Activated CD8-positive, alpha-beta memory T cell treated with anti-CD3 and anti-CD28 coated beads, Interleukin-2, amount 10 ng/mL, durations not matched to agents 7 days and 5 days (primary cell): ENCODE measurements at places on chromosomes 7 and 10. TPM values are rescaled to one million over a fixed set of nuclear protein-coding genes. Genes with fewer than 3 reads are reported as not detected.

The SAP25 gene
- total RNA-seq = 26.3 TPM

The ITGB1 gene
- 59.9 TPM for total RNA-seq

The CCDC172 gene
- not detected for total RNA-seq

The PSMC2 gene
- total RNA-seq = 195 TPM

The ACTL6B gene
- not detected for total RNA-seq

The WIPF3 gene
- not detected for total RNA-seq

The SLC12A9 gene
- 30.1 TPM for total RNA-seq

The CYP2C19 gene
- total RNA-seq = not detected

The UBE2D4 gene
- total RNA-seq = 7.2 TPM

The ZNF107 gene
- total RNA-seq = 17.8 TPM

The ATP6V0A4 gene
- not detected for total RNA-seq

The AKR1C4 gene
- total RNA-seq = not detected

The FGFR2 gene
- total RNA-seq = not detected

The TAS2R5 gene
- 1.8 TPM for total RNA-seq

The TMEM140 gene
- 27.5 TPM for total RNA-seq

The GOLGA7B gene
- 1.5 TPM for total RNA-seq

The CLCN1 gene
- 0.09 TPM for total RNA-seq

The MLXIPL gene
- not detected for total RNA-seq

The TUBAL3 gene
- total RNA-seq = not detected

The CTNNA3 gene
- total RNA-seq = not detected

The CCDC136 gene
- total RNA-seq = 4.4 TPM

The XRCC2 gene
- total RNA-seq = 20.6 TPM

The NFE2L3 gene
- total RNA-seq = 44.4 TPM

The PLEKHS1 gene
- not detected for total RNA-seq

The SHTN1 gene
- total RNA-seq = not detected

The AUTS2 gene
- 9.5 TPM for total RNA-seq

The MICU1 gene
- total RNA-seq = 25.9 TPM

The TLX1 gene
- total RNA-seq = not detected

The ACBD5 gene
- 24.2 TPM for total RNA-seq

The COL17A1 gene
- not detected for total RNA-seq
